MG63 (cell line): ENCODE measurements at places on chromosomes 7 and 10. TPM values are rescaled to one million over a fixed set of nuclear protein-coding genes. Genes with fewer than 3 reads are reported as not detected.

The SGPL1 gene
- 16.4 and 19.3 TPM in 2 replicates for total RNA-seq

The JCAD gene
- 4.6 and 5.8 TPM in 2 replicates for total RNA-seq

The RAB18 gene
- 41.3 and 61.0 TPM in 2 replicates for total RNA-seq

The TWIST1 gene
- 8.9 and 22.8 TPM in 2 replicates for total RNA-seq

The PRKAR2B gene
- total RNA-seq: 0.44 and 1.3 TPM in 2 replicates

The FAM221A gene
- total RNA-seq: 0.63 and 1.6 TPM in 2 replicates

The TMEM270 gene
- not detected in 2 replicates for total RNA-seq

DNA sequence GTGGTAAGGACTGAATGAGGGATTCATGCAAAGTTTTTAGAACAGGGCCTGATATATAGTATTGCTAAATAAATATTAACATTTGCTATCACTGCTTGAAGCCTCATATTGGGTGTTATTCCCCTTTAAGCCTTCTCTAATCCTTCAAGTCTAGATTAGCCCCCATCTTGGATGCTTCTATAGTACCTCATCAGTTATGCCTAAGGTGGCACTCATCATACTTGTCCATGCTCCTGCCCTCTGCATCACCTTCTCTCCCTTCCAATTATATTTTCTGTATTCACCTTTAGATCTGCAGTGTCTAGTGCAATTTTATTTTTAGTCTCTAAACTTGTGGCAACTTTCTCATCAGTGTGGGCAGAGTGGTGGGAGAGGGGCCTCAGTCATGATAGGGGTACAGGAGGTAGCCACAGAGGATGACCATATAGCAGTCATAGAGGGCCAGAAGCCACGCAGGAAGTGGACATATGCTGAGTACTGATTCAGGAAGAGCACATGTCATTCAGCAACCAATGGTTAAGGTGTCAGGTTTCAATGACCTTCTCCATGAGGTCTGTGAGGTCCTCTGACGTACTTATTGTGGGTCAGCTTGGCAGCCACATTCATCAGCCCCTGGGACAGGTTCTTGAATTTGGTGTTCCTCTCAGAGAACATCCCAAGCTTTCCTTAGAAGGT is 2.5 kb downstream of the ENTPD1 start:
- no peak for DNase-seq

DNA sequence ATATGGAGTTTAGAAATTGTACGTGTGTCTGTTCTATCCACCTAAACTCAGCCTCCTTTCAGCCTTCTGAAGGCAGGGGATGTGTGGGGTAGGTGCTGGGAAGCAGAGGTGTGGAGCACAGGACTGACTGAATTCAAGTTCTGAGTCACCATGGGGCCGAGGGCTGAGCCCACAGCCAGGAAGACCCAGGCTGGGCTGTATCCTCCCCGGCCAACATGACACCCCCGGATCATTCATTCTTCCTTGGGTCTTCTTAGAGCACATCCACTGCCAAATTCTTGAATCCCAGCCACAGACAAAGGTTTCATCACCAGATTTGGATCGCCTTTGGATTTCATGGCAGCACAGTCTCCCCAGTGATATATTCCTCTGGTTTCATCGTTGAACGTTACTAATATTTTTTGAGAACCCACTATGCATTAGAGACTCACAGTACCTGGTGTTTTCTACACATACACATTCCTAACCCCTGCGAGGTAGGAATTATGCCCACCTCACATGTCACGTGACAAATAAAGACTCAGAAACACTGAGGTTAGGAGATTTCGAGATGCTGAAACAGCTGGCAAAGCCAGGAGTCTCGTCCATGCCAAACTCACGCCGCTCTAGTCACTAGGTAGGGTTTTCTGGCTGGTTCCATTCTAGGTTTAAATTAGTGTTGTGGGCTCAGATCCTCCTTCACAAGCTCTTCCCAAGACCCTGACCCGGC is 26.9 kb downstream of the CCDC3 start:
- DNase-seq: peak; percentile 50

DNA sequence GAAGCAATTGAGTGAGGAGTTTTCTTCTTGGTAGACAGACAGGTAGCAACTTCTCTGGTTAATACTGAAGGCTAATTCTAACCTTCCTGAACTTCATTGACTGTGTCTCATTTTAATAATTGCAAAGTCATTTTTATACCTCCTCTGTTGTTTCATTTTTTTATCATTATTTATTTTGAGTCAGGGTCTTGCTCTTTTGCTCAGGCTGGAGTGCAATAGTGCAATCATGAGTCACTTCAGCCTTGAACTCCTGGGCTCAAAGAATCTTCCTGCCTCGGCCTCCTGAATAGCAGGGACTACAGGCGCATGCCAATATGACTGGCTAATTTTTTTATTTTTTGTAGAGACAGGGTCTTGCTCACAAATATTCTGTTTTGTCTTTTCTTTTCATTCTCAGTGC is 45.4 kb downstream of the APBB1IP start:
- DNase-seq: no peak

GRCh38 chr7:130875901-130876300 is 141.9 kb upstream of the KLF14 start:
- DNase-seq: no peak

GRCh38 chr10:84522612-84523462 is 194.4 kb downstream of the CCSER2 start:
- no peak for DNase-seq

DNA sequence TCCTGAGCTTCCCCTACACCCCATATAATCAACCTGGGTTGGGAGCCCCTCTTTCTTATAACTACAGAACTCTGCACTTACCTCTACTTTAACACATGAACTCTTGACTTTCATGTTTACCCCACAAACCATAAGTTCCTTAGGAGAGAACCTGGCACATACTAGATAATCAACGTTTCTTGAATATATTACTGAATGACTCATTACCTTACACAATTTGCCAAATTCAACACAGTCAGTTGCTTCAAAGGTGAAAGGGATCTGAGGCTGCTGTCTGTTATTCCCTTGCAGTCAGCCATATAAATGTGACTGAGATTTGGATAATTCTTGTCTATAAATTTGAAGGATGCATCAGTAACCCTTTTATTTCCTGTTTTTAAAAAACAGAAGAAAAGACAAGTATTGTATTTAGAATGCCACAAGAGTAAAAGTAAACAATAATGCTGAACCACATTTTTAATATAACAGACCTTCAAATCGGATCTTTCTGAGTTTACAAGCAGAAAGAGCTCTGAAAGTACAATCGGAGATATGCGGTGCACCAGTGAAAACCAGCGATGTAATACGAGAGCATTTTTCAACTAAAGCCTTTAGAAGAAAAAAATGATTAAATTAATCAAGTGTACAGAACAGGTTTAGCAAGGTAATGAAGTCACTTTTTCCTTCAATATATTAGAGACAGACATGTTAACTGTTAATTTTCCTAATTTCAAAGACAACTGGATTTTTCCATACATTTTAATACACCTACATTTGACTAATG is 29.5 kb upstream of the LRRC17 start:
- DNase-seq: no peak

- DNase-seq: no peak
These were observed 6.5 kb downstream of the SVIL start for GRCh38 chr10:29628311-29628710.

- DNase-seq: no peak
These were observed 8.4 kb downstream of the LAMB1 start for GRCh38 chr7:107994421-107995030.
